ENCODE measurements at places on chromosomes 1 and 21.

DNA sequence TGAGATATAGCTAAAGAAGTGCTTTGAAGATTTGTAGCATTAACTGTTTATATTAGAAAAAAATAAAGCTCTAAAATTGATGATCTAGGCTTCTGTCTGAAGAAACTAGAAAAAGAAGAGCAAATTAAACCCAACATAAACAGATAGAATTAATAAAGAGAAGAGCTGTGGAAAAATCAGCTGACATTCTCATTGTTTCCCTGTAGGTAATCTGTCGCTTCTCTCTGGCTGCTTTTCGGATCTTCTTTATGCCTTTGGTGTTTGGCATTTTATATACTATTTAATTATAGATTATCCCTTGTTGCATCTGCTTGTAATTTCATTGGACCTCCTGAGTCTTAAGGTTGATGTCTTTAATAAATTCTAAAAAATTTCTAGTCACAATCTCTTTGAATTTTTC is 59.8 kb downstream of the MPZL1 start:
- DNase-seq: no peak

GRCh38 chr1:240255922-240256321 is 164.2 kb downstream of the FMN2 start:
- no peak for DNase-seq

DNA sequence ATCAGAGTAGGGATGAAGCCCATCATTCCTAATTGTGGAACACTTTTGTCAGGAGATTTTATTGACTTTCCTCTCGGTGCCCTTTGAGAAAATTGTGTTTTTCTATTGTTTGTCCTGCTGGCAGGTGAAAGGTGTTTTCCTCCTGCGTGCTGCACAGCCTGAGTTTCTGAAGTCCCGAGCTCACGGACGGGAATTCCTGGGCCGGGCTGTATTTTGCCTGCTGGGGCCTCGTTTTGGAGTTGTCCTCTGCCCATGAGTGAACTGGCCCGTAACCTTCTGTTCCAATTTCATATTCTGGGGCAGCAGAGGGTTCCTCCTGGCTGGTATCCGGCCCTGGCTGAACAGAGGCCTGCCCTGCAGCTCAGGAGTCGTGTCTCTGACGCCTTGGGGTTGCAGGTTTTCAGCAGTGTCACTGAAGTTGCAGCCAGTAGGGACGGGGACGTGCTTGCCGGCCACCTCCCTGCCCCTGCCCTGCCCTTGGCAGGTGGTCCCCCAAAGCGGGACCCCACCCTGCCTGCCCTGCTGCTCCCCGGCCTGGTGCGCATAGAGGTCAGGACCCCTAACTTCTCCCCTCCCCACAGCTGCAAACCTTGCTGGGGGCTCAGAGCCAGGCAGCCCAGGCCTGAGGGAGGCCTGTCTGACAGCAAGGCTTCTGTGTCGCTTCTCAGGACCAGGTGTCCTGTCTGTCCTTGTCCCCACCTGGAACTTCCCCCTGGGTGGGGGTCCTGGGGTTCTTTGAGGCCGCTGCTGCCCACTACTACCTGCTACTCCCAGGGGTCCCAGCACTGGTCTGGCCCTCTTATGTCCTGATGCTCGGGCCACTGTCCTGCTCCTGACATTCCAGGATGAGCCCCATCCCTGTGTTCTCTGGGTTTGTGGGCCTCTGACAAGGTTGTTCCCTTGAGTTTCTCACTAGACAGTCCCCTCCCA is 49.0 kb downstream of the SLX9 start:
- no peak for DNase-seq

GRCh38 chr1:172477741-172478140 is 33.9 kb upstream of the PIGC start:
- no peak for DNase-seq
